Esophagus mucosa (tissue), 1 donor: ENCODE measurements at places on chromosomes 1 and 21. TPM values are rescaled to one million over a fixed set of nuclear protein-coding genes. Genes with fewer than 3 reads are reported as not detected.

DNA sequence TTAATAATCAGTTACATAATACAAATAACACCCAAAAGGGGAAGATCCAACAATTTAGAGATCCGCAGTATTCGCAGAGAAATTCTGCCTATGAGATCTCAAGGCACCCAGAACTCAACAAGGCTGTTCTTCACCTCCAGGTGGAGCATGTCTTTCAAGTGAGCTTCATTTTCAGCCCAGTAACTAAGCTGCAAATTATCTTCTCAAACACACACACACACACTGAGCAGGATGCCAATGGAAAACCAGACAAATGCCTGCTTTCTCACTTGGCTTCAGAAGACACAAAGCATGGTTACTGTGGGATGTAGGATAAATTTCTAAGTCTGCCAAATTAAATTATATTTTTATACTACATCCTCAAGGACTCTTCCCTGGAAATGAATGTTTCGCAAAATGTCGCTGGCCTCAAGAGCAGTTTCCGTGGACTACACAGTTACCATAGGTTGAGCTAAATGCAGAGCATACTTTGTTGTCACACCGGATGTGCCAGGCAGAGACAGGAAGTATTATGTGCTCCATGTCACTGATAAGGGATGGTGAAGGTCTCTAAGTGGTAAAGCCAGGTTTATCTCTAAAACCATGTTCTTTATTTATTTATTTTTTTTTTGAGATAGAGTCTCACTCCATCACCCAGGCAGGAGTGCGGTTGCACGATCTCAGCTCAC is 30.3 kb downstream of the UBR4 start:
- ATAC-seq: no peak

DNA sequence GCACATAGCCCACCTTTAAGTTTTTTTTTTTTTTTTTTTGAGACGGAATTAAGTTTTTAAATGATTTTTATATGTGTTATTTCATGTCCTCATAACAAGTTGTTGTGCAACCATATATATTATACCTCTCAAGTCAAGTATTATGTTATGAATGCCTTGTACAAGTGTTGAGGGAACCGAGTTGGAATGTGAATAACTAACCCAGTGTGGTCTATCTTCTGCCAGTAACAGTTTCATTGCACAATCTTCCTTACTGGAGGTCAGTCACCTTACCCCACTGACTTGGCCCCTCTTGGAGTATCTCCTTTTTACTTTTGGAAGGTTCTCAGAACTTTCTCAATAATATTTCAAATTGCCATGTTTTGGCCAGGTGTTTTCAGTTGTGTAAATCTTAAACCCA is 201.9 kb downstream of the CACNA1E start:
- ATAC-seq: no peak

DNA sequence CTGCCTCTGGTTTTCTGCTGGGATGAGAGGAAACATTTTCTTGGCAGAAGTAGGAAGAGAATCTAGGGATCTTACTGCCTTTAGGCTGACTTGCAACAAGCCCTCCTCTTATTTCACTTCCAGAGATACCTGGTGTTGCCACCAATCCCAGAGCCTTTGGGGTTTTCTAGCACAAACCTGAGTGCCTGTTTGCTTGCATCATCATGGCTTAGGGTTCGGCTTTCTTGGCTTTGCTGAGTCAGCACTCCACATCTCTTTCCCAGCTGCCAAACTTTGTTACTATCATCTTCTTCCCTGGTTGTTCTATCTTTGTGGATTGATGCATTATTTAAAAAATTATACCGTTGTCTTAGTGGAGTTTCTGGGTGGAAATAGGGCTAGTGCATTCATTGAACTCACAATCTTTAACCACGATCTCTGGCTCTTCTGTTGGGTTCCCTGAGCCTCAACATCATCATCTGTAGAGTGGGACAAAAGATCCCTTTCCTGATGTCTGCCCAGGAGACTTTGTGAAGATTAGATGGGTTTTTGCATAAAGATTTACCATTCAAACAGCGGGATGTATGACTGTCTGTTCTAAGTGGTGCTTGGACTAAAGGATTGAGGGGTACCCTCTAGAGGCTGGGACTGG is 76.6 kb upstream of the SELENON start:
- no peak for ATAC-seq

DNA sequence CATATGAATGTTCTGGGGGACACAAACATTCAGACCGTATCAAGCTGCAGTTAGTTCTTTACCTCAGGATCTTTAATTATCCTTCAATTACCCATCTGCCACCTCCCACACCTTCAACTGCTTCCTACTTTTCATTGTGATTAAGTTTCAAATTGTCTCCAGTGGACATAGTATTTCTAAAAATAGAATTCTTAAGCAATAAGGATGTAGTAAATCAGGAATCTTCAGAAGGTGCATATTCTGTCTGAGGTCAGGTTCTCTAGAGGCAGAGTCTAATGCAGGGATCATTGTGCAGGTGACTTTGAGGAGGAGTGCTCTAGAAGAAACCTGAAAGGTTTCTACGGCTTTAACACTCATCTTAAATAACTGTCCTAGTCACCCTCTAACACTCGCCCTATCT is 102.6 kb upstream of the PPP2R5A start:
- ATAC-seq: no peak

NOL9 gene
- total RNA-seq: 19.7 TPM

DNA sequence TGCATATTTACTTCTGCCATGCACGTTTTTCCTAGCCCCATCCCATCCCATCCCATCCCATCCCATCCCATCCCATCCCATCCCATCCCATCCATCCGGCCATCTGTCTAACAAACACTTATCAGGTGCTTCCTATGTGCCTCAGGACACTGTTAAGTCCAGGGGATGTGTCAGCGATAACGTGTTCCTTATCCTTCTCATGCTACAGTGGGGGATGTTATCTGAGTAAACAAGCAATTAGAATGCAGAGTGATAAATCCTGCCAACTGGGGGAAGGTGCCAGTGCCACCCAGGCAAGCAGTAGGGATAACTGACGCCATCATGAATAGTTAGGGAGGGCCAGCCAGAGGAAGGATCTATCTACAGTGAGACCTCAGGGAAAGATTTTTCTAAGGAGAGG is 304.2 kb downstream of the CAMTA1 start:
- ATAC-seq: no peak
